ENCODE measurements at places on chromosomes 5 and 9. TPM values are rescaled to one million over a fixed set of nuclear protein-coding genes. Genes with fewer than 3 reads are reported as not detected.

DNA sequence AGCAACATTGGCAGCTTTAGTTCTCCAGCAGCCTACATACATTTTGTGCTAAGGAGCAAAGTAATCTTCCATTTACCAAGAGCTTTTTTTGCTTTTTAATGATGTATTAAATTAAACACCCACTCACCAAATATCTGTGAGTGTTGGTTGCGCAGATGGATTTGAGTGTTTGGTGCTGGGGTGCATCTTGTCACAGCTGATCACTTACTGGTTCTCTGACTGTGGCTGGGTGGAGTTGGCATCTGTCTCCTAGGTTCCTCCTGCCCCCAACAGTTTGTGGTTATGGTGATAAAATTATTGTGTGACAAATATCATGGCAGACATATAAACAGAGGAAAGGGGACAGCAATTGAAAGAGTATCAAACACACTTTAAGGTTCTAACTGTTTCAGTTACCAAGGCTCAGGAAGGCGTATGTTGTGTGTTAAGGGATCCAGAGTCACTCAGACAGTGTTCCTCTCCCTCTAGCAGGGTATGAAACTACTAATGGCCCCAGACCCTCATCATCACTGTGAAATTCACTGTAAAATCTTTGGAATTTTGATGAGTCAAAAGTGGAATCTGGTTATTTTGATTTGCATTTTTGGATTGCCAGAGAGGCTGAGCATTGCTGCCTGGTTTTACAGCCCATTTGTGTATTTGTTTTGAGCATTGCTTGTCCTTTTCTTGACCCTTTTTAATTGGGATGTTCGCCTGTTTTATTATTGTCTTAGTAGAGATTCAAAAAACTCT lies 81.7 kb downstream of the PDE8B start:
- DNase-seq, result no peak

DNA sequence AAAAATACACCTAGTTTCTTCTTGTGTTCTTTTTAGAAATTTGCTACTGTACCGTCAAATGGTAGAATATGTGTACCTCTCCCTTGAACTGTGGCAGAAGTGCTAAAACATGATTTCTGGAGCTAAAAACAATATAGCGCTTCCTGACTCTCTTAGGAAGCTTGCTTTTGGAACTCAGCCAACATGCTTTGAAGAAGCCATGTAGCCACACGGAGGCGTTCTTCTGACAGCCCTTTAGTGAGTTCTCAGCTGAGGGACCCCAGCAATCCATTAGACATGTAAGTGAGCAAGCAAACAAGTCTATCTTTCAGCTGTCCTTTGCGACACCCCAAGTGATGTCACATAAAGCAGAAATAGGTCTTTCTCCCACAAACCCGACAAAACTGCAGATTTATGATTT lies 917.0 kb downstream of the CDH9 start:
- no peak for DNase-seq

DNA sequence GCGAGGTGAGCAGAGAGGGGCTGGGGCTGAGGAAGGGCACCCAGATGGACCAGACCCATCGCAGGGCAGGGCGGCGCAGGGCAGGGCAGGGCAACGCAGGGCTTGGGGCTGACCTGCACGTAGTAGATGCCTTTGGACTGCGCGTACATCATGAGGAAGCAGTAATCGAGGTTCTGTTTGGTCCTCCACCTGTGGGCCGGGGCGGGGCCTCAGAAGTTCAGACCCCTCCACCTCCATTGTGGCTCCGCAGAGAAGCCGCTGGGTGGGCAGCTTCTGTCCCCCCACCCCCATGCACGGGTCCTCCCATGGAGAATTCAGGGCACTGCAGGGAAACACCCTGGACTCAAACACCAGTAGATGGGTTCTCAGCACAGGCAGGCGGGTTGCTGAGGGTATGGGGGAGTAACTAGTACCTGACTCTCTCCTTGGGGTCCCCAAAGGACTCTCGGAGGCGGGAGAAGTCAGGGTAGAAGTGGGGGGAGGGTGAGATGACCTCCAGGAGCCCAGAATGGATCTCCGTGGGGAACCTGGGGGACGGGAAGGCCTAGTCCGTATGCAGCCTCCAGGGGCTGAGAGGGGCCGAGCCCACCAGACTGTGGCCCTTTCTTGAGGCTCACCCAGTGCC lies 6.4 kb downstream of the LTC4S start:
- no peak for DNase-seq

- no peak for DNase-seq
Observed at GRCh38 chr5:124591583-124591982, 154.9 kb downstream of the ZNF608 start.

DNA sequence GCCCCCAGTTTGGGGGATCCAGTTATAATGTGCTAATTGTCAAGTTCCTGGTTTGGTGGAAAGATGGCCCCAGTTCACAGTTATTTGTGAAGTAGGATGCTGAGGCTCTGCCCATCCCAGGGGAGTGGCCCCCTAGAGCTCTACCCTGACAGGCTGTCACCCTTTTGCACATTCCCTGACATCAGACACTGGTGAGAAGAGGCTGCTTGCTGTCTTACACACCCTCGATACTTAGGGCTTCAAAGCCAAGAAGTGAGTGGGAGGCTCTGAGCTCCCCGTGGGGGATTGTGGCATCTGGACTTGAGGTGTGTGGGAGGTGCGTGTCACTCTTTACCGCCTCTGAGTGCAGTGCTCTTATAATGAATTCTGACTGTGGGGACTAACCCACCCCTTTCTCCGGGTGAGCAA lies 168.5 kb downstream of the DOCK2 start:
- peak; percentile 5 for DNase-seq

Gene AK3
- polyA plus RNA-seq, result 28.3 TPM

Gene CXCL14
- not detected for polyA plus RNA-seq
